ENCODE measurements at places on chromosomes 3 and 15. TPM values are rescaled to one million over a fixed set of nuclear protein-coding genes. Genes with fewer than 3 reads are reported as not detected.

DNA sequence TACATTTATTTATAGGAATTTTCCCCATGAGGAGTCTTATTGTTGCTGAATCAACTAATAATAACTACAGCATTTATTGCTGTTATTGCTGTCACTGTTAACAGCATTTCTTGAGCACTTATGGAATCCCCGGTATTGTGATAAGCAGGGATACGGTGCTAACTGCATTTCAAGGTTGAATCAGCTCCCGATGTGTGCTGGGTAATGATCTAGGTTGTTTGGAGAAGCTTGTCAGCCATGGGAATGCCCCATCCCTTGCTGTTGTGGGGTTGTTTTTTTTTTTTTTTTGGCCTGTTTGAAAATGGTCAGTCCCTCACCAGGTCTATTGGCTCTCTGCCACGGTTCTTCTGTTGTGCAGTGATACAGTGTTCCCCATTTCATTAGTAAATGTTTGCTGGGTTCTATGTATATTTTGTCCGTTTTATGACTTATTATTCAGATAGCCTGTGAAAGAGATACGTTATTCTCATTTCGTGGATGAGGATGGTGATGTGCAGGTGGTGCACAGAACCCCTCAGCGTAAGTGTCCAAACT is 48.5 kb downstream of the MED12L start:
- no peak for DNase-seq

GRCh38 chr3:62361824-62362223 is 11.5 kb downstream of the FEZF2 start:
- DNase-seq = no peak

- DNase-seq = peak; percentile 57
Observed at GRCh38 chr3:130539005-130539404, 22.0 kb downstream of the COL6A6 start.

- no peak for DNase-seq
Observed at GRCh38 chr15:101540480-101541239, 51.2 kb upstream of the PCSK6 start.

POTEB2 gene
- total RNA-seq = not detected

NPAP1 gene
- 0.30 TPM for total RNA-seq
